ENCODE measurements at places on chromosomes 1 and 21. TPM values are rescaled to one million over a fixed set of nuclear protein-coding genes. Genes with fewer than 3 reads are reported as not detected.

DNA sequence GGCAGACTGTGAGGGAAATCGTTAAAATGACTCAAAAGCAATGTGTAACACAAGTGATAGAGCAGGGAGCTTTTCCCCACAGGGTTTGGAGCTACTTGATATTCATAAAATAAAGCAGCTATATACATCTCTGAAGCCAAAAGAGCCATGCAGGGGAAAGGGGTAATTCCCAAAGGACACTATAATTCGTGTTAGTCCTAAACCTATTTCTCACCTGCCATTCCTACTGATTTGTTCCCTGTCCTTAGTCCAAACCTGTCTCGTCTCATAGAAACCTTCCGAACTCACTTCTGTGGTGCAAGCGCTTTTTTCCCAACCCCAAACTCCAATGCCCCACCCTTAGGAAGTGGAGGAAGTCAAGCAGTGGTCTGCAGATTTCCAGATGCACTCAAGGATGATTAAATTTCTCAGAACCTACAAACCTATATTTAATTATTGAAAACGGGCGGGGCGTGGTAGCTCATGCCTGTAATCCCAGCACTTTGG lies 946 bp upstream of the HNRNPR start:
- no peak for DNase-seq

DNA sequence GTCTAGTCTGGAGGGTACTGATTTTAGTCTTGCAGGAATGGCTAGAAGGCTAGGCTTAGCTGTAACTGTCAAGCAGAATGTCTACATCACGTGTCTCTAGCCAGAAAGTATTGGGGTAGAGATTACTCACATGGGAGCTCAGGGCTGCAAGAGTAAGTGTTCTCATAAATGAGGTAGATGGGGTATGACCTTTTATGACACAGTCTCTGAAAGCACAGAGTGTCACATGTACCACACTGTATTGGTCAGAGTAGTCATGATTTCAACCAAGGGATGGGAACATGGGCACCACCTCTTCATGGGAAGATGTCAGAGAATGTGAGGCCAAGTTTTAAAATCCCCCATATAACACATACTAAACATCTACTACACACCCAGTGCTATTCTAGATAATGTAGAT lies 2.9 kb downstream of the FYB2 start:
- no peak for DNase-seq

- DNase-seq, result no peak
Observed at GRCh38 chr1:112436384-112437156, 40.6 kb downstream of the CTTNBP2NL start.

- no peak for DNase-seq
Observed at GRCh38 chr21:18522181-18522972, 118.8 kb upstream of the TMPRSS15 start.

GRCh38 chr1:215819114-215819513 lies 252.0 kb downstream of the KCTD3 start:
- no peak for DNase-seq

- no peak for DNase-seq
Observed at GRCh38 chr1:173467426-173467825, 9.7 kb upstream of the PRDX6 start.

- DNase-seq, result no peak
Observed at GRCh38 chr1:232191560-232191959, 438.4 kb downstream of the SIPA1L2 start.

- no peak for DNase-seq
Observed at GRCh38 chr1:58325866-58326265, 220.7 kb downstream of the OMA1 start.

- no peak for DNase-seq
Observed at GRCh38 chr21:23930565-23930964, 1676.7 kb downstream of the MRPL39 start.

GRCh38 chr1:94988356-94988755 lies 61.4 kb upstream of the CNN3 start:
- no peak for DNase-seq

GRCh38 chr1:208748387-208749165 lies 504.4 kb upstream of the PLXNA2 start:
- DNase-seq, result no peak

DNA sequence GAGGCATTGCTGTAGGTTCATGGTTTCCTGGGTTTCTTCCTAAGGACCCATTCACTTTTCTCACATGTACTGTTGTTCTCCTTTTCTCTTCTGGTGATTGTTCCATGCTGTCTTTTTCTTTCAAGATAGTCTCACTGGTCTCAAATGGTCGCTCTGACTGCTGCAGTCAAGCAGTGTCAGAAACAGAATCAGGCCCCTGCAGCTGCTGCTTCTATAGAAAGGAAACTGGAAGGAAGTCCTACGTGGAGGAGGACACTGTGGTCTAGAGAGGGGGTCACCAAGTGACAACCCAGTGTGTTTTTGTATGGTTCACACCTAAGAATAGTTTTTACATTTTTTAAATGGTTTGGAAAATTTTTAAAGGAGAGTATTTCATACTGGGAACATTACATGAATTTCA lies 2.4 kb downstream of the NECAP2 start:
- DNase-seq, result no peak

- no peak for DNase-seq
Observed at GRCh38 chr21:41585199-41585994, 77.4 kb upstream of the TMPRSS2 start.

GRCh38 chr1:219119839-219120238 lies 53.8 kb upstream of the LYPLAL1 start:
- no peak for DNase-seq

- DNase-seq, result no peak
Observed at GRCh38 chr21:31993826-31994825, 121.3 kb downstream of the HUNK start.

- no peak for DNase-seq
Observed at GRCh38 chr1:179369751-179370341, 4.1 kb downstream of the AXDND1 start.

DNA sequence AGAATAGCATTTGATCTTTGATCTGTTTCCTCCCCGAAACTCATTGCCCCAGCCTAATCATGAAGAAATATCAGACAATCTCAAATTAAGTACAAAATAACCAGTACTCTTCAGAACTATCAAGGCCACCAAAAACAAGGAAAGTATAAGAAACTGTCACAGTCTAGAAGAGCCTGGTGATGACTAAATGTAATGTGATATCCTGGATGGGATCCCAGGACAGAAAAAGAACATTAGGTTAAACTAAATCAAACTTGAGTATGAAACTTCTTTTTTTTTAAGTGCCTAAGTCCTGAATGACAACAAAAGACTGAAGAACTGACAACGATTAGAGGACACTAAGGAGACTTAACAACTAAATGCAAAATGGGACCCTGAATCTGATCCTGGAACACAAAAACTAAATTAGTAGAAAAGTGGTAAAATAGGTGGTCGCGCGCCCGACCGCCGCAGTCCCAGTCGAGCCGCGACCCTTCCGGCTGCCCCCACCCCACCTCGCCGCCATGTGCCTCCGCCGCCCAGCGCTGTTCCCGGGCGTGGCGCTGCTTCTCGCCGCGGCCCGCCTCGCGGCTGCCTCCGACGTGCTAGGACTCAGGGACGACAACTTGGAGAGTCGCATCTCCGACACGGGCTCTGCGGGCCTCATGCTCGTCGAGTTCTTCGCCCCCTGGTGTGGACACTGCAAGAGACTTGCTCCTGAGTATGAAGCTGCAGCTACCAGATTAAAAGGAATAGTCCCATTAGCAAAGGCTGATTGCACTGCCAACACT lies 5.5 kb upstream of the PRKAB2 start:
- DNase-seq, result no peak

- no peak for DNase-seq
Observed at GRCh38 chr1:67724928-67725560, 40.0 kb downstream of the GADD45A start.

DNA sequence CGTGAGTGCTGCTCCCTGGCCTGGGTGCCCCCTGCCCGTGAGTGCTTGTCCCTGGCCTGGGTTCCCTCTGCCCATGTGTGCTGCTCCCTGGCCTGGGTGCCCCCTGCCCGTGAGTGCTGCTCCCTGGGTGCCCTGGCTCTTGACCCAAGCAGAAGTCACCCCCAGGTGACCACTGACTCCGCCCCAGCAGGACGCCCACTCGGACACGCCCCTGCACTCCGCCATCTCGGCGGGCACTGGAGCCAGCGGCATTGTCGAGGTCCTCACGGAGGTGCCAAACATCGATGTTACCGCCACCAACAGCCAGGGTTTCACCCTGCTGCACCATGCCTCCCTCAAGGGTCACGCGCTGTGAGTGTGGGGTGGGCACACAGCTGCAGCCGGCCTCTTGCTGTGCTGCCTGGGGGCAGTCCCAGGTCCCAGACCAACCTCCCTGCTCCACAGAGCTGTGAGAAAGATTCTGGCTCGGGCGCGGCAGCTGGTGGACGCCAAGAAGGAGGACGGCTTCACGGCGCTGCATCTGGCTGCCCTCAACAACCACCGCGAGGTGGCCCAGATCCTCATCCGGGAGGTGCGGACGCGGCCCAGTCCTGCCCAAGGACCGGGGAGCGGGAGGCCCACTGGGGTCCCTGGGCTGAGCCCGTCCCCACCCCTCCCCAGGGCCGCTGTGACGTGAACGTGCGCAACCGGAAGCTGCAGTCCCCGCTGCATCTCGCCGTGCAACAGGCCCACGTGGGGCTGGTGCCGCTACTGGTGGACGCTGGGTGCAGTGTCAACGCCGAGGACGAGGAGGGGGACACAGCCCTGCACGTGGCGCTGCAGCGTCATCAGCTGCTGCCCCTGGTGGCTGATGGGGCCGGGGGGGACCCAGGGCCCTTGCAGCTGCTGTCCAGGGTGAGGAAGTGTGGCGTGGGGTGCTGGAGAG lies 3.9 kb upstream of the MMP23B start:
- peak; percentile 79 for DNase-seq

GRCh38 chr21:25979845-25980616 lies 190.5 kb downstream of the APP start:
- DNase-seq, result no peak

- no peak for DNase-seq
Observed at GRCh38 chr1:91172541-91172940, 150.7 kb upstream of the ZNF644 start.

FAM78B gene
- 0.66 TPM for total RNA-seq

INSRR gene
- 0.12 TPM for total RNA-seq

LCE3D gene
- not detected for total RNA-seq

OR2L5 gene
- total RNA-seq, result not detected

PGLYRP4 gene
- total RNA-seq, result not detected

PSRC1 gene
- total RNA-seq, result 0.64 TPM

ACTL8 gene
- not detected for total RNA-seq

APCS gene
- 4.4 TPM for total RNA-seq

MTARC2 gene
- 18.6 TPM for total RNA-seq

SPAG17 gene
- 0.61 TPM for total RNA-seq

TMOD4 gene
- 0.81 TPM for total RNA-seq

Measured in pancreas (tissue), 10 donors.